Dermis microvascular lymphatic vessel endothelial cell (primary cell): ENCODE measurements at places on chromosomes 13 and 19. TPM values are rescaled to one million over a fixed set of nuclear protein-coding genes. Genes with fewer than 3 reads are reported as not detected.

The PEX11G gene
- 1.8 and 2.3 TPM in 2 replicates for total RNA-seq

The DUS3L gene
- total RNA-seq: 22.9 and 29.2 TPM in 2 replicates

The SAE1 gene
- total RNA-seq: 139 and 164 TPM in 2 replicates

The GPR183 gene
- total RNA-seq: 1.2 and 1.6 TPM in 2 replicates

The SCAMP4 gene
- 18.2 and 37.9 TPM in 2 replicates for total RNA-seq

The IGFL2 gene
- not detected in 2 replicates for total RNA-seq

The C1QTNF9B gene
- not detected in 2 replicates for total RNA-seq

The DCLK1 gene
- total RNA-seq: 10.5 and 43.6 TPM in 2 replicates

The TJP3 gene
- total RNA-seq: under 0.01 TPM in 2 replicates

The PODNL1 gene
- total RNA-seq: 0.25 TPM in 1 of 2 replicates, not detected in the other

The PLD3 gene
- 88.6 and 150 TPM in 2 replicates for total RNA-seq

The GNG8 gene
- not detected in 2 replicates for total RNA-seq

The PLIN4 gene
- 0.64 and 1.4 TPM in 2 replicates for total RNA-seq

The CNFN gene
- 0.13 TPM in 1 of 2 replicates, not detected in the other for total RNA-seq

The GJB6 gene
- total RNA-seq: not detected in 2 replicates

The NTF4 gene
- not detected in 2 replicates for total RNA-seq
